Activated T-cell treated with anti-CD3 and anti-CD28 coated beads for 4 hours (primary cell): ENCODE measurements at places on chromosomes 4 and X.
A peak's percentile ranks its signal among the peaks of the same experiment; 100 is the strongest.

GRCh38 chr4:83019794-83020494, 9.3 kb upstream of the LIN54 start:
- no peak for DNase-seq

GRCh38 chrX:32448320-32448719, 763.0 kb downstream of the DMD start:
- DNase-seq = no peak

DNA sequence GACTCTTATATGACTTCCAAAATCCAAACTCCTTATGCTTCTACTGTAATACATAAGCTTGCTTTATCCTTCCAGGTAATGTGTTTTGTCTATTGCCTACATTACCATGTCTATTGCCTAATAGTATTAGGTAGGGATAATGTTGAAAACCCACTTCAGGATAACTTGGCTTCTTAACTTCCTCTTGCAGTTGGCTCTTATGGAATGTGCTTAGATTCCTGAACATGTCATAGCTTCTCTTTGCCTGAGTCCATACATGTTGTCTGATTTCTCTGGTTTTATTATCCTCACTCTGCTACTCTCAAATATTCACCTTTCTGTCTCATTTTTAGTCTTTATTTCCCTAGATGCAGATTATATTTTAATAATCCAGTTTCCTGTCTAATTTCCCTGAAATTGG, 599.9 kb downstream of the IL15 start:
- no peak for DNase-seq

GRCh38 chr4:176874721-176875445, 82.2 kb upstream of the VEGFC start:
- no peak for DNase-seq

DNA sequence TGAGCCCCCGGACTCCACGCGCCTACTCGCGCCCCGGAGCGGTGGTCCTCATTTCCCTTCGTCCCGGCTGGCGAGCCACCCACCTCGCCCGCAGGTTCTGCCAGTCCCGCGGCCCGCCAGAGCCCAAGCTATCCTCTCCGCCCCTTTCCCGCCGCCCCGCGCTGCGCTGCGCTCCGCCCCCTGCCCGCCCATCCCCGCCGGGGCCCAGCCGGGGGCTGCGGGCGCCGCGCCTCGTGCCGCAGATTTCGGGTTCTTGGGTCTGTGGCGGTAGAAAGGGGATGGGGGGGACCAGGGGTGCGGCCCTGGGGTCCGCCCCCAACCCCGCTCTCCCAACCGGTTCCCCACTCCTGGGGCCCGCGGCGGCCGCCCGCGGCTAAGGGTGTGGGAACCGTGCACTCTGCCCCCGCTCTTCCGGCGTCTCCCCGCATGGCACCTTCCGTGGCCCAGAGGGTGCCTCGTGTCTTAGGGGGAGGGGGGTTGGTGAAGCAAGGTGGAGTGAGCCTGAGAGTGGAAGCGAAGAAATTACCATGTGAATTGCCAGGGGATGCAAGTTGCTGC, 650.8 kb upstream of the DIPK2B start:
- peak; percentile 44 for DNase-seq

DNA sequence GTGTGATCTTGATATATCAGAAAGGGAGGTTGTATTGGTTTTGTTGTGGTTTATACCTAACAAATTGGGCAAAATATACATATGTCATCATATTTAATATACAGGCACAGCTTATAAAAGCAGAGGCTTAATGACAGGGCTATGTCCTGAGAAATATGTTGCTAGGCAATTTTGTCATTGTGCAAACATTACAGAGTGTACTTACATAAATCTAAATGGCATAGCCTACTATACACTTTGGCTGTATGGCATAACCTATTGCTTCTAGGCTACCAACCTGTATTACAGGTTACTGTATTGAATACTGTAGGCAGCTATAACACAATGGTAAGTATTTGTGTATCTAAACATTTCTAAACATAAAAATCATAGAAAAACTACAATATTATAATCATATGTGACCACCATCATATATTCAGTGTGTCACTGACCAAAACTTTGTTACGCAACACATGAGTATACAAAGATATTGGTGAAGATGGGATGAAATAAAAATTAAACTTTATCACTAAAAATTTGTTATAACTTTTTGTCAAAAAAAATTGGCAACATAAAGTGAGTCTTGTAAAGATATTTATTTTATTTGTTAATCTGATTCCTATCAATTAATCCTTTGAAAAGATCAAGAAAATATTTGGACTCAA, 414.0 kb upstream of the HS3ST1 start:
- DNase-seq = no peak
